ENCODE measurements at places on chromosomes 3 and 15.

DNA sequence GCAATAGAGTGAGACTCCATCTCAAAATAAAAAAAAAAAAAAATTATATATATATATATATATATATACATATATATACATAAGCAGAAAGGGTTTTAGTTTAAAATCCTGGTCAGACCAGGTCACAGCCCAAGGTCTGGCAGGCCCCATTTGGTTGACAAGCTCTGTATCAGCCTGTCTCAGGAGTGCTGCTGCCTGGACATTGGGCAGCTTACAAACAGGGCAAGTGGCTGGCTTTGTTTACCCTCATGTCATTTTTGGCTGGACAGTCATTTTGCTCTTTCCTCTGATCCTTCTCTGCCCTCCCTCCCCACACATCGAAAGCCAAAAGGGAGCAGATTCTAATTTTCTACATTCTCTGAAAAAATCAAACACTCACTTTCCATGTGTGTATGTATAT lies 26.7 kb upstream of the KLHL6 start:
- DNase-seq: no peak

GRCh38 chr3:4222574-4223175 lies 80.5 kb upstream of the SETMAR start:
- DNase-seq: no peak

DNA sequence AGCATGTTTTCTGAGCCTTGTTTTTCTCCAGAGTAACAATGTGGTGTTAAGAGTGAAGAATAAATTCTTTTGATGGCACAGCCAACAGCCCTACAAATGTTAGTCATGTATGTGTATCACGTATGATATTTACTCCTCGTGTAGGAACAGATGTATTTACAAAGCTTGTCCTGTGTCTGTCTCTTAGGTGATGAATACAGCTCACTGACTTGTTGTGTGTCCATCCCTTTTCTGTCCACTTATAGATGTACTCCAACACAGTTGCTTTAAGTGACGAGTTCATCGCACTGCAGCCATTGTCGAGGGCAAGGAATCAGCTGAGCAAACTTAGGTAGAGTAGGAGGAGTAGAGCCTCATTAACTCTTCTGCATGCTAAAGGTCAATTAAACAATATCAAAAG lies 78.1 kb downstream of the DCUN1D1 start:
- no peak for DNase-seq

- DNase-seq: no peak
Measured at GRCh38 chr15:62026487-62027262, 33.6 kb downstream of the VPS13C start.

DNA sequence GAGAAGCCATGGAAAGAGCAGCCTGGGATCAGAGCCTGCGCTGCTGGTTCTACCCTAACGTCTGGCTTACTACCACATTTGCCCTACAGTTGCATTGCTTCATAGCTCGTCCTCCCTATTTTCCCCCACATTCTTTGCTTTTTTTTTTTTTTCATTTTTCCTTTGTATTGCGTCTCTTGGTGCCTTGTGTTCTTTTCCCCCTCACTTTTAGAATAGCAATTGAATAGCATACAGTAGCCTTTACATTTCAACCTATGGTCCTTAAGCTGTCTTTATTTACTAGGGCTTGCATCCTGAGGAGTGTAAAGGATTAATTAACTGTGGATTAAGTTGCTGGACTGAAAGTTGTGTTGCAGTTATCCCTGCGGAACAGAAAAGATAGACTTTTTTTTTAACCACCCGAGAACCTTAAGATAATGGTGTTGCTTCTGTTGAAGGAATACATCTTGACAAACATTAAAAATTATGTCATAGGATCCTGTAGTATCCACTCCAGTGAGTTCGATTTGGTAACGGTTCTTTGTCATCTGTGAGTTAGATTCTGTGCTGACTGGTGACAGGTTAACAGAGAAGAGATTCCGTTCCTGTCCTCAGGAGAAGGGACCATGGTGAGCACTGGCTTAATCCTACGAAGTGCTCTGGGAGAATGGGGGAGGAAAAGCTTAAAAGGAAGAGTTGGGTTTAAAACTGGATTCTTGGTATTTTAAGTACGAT lies 417.4 kb upstream of the NAALADL2 start:
- no peak for DNase-seq

DNA sequence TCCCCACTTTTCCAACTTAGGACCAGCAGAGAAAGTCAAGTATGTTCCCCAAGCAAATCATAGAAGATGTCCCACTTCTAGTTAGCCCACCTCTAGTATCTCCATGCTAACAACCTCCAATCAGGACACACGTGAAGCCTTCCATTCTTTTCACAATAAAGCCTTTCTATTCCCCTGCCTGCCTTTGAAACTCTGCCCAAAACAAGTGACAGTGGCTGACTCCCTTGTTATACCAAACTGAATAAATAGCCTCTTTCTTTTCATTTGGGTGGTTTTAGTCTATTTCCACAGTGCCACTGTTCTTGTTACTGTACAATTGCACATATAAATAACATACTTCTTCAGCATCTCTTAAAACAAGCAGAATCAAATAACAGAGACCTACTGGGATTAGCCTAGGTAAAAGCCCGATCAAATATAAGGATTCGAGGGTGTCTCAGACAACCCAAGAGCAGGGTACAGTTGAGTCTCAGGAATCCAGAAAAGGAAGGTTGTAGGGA lies 118.0 kb upstream of the NPHP3 start:
- no peak for DNase-seq

GRCh38 chr3:142498397-142499180 lies 50.8 kb upstream of the XRN1 start:
- DNase-seq: no peak

- no peak for DNase-seq
Measured at GRCh38 chr3:104738271-104738670, 628.4 kb upstream of the ALCAM start.

DNA sequence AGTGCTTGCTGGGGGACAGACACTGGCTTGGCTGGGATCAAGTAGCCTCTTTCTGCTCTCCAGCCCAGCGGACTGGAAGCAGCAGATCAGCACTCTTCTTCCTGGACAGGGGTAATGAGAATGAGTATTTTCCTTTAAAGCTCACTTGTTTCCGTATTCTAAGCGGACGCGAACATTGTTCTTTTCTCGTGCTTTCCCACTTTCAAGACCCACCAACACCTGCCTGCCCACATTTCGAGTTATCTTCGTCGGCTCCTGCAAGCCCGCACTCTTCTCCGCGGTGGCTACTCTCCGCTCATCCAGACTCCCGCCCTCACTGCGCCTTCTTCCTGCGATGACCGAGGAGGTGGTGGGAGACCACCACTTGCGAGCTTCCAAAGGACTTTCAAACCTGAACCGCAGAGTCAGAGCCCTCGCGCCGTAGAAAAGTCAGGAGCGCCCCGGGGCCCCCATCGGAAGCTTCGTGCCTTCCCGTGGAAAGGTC lies 1.6 kb upstream of the PPM1L start:
- peak; percentile 26 for DNase-seq

DNA sequence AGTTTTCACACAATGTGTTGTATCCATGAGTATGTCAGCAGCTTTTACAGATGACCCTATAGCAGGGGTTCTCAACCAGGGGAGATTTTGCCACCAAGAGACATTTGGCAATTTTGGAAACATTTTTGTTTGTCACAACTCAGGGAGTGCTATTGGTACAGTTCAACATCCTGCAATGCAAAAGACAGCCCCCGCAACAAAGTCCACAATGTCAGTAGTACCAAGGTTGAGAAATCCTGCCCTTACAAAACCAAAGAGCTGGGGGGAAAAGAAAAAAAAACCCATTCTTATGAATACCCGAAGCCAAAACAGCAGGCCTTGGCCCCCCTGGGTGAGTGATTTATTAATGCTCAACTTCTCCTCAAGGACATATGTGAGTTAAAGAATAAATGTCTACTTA lies 99.1 kb downstream of the LARS2 start:
- DNase-seq: no peak

Measured in HEK293T (cell line).